Activated CD8-positive, alpha-beta memory T cell treated with anti-CD3 and anti-CD28 coated beads for 1 hour (primary cell): ENCODE measurements at places on chromosomes 7 and 10.

- no peak for DNase-seq
These were observed 58.1 kb downstream of the PARP12 start for GRCh38 chr7:140004672-140005071.

DNA sequence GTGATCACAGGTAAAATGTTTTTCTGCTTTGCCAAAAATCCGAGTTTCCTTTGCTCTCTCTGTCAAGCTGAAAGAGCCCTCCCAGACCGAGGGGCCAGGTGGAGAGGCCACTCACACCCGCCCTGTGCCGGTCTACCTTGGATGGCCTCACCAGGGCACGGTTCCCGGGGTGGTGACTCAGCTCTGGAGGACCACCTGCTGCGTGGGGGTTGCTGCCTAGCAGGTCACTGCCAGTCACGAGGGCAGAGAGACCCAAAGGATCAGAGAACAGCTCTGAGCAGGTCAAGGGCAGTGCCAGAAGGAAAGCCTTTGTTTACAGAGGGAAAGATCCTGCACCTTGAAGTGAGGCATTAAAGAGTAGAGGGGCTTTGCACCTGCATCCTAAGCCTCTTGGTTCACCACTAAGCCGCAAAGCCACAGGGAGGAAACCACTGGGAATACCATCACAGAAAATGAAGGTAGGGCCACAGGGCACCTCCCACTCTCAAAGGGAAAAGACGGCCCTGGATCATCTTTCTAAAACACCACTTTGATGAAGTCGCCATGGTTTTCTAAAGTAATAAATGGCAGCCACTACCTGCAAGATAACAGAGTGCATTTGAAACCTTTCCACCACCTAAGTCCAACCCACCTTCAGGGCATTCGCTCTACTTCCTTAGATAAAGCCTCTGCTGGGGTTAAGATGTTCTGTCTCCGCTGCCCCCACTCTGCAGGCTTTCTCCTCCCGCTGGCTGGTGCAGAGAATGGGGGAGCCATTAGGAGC lies 160.3 kb upstream of the KLF14 start:
- no peak for DNase-seq

GRCh38 chr7:75756991-75757676 lies 14.9 kb downstream of the CCL26 start:
- DNase-seq, result no peak

GRCh38 chr10:15703151-15703880 lies 16.4 kb downstream of the ITGA8 start:
- no peak for DNase-seq

GRCh38 chr7:41438705-41439514 lies 264.0 kb downstream of the INHBA start:
- no peak for DNase-seq

DNA sequence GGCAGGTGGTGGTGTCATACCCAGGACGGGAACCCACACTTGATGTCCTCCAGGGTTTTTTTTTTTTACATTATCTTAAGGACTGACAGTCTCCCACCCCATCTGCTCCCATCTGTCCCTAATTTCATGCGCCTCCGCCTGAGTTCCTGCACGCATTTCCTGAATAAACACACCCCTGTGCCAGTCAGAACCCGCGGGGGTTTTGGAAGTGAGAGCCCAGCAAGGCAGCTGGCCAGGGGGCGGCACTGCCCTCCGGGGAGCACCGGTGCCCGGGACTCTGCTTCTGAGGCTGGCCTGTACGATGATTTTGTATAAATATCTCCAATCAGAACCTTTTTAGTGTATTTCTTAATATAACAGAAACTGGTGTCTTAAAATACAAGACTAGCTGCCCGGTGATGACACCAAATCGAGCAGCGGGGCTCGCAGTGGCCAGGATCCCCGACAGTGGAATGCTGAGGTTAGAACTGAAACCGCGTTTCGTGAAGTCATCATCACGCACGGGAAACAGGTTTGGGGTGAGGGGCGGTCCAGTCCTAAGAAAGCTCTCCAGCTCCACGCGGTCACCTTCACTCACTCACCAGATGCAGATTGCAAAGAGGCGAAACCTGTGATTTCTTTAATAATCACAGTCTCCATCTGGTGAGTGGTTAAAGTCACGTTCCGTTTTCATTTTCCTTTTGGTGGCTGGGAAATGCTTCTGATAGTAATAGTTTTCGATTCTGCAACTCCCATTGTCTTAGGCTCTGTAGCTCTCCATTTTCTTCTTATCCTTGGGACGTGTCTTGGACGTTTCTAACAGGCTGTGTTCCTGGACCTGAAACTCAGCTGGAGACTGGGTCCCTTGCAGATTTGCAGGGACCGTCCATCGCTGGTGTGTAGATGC lies 19.7 kb downstream of the BNIP3 start:
- no peak for DNase-seq

- DNase-seq, result no peak
These were observed 123.6 kb downstream of the RNLS start for GRCh38 chr10:88459530-88459929.

DNA sequence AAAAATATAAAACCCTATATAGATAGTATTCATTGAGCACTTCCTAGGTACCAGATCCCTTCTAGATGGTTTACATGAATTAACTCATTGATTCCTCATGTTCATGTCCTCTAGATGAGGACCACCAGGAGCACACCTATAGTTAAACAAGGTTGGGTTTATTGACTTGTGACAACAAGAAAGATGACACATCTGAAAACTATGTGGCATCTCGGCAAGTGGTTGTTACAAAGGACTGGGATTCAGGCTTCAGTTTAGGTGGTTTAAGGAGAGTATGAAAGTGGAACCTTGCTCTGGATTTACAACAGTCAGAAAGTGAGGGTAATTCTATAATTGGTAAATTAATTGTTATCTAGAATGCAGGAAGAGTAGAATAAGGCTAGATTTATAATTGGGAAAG lies 99.0 kb upstream of the PHF14 start:
- no peak for DNase-seq

DNA sequence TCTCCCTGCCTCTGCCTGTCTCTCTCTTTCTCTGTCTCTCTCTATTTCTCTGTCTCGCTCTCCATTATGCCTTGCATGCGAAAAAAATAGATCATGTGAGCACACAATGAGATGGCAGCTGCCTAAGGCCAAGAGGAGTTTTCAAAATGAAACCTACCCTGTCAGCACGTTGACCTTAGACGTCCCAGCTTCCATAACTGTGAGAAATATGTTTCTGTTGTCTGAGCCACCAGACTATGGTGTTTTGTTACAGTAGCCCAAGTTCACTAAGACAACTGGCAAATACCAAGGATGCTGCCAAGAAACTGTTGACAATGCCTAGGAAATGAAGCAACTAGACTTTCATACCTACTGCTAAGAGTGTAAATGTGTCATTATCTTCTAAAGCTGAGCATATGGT lies 70.6 kb upstream of the PLXDC2 start:
- no peak for DNase-seq

DNA sequence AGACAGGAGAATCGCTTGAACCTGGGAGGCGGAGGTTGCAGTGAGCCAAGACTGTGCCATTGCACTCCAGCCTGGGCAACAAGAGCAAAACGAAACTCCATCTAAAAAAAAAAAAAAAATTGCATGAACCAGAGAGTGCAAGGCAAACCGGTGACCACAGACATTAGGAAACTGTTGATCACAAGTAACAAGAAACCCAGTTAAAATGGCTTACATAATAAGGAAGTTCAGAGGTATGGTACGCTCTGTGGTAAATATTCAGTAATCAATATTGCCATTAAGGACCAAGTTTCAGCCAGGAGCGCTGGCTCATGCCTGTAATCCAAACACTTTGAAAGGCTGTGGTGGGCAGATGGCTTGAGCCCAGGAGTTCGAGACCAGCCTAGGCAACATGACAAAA lies 9.2 kb upstream of the NT5C2 start:
- no peak for DNase-seq

GRCh38 chr10:123835575-123835974 lies 56.0 kb downstream of the CPXM2 start:
- no peak for DNase-seq
